ENCODE measurements at places on chromosomes 4 and X.

GRCh38 chr4:81951891-81952455 lies 421.8 kb downstream of the HNRNPD start:
- DNase-seq: no peak

DNA sequence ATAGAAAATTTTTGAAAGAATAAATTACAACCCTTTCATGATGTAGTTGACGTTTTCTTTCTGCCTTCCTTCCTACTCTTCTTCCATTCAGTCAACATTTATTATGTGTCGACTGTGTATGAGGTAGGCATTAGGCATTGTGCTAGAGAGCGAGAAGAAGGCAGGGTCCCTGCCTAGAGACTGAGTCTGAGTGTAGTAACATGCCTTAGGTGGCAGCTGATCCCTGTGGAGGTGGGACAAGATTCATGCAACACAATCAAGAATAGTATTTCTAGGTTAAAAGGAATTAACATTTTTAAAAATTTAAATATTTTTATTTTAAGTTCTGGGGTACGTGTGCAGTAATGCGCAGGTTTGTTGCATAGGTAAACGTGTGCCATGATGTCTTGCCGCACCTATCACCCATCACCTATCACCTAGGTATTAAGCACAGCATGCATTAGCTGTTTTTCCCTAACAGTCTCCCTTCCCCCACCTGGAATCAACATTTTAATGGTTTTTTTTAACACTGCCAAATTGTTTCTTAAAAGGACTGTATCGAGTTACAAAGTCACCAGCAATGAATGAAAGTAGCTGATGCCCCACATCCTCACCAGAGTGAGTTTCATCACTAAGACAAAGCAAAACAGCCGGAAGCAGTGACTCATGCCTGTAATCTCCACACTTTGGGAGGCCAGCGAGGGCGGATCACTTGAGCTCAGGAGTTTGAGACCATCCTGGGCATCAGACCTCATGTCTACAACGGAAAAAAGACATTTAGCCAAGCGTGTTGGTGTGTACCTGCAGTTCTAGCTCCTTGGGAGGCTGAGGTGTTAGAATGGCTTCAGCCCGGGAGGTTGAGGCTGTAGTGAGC lies 84.0 kb downstream of the WWC2 start:
- no peak for DNase-seq

- DNase-seq: no peak
Measured at GRCh38 chrX:125108921-125109320, 210.8 kb upstream of the TEX13C start.

DNA sequence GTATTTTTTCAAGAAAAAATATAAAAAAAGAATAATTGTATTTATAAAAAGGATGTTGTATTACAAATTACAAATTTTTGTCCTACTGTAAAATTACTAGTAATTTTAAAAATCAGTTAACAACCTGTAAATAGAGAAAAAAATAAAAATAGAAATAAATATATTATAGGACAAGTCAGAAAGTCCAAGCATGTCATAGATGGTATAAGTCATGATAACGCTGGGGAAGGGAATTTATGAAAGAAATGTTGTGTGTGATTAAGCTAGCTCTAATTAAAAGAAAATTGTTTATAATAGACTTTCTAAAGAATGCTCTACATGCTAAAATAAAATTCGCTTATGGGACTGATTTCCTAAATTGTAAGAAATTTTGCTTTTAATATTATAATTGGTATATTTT lies 2329.9 kb downstream of the ARAP2 start:
- DNase-seq: no peak

GRCh38 chr4:8365951-8366350 lies 74.6 kb downstream of the ACOX3 start:
- DNase-seq: no peak

DNA sequence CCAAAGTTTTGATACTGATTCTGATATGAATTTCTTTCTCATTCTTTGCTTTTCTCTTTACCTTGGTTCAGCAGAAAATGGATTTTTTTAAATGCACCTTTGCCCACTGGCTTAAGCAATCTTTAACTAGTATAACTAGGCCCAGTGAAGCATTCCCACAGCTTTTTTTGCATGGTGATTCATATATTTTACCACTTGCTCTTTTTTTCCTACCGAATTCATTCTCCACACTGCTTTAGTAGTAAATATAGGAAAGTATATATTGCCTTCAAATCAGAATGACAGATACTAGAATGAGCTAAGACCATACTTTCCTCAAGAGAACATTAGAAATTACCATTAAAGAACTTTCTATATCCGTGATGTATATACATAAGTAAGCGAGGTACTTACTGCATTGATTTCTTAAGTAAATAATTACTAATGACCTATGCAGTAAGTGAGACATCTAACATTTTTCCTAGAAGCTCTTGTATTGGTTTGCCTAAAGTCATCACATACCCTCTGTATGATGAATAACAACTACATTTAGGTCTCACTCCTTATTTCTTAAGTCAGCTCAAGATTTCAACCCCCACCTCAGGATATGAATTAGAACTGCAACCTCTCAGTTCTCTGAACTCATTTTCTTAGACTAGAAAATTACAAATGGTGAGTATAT lies 44.2 kb downstream of the SLC4A4 start:
- DNase-seq: no peak

DNA sequence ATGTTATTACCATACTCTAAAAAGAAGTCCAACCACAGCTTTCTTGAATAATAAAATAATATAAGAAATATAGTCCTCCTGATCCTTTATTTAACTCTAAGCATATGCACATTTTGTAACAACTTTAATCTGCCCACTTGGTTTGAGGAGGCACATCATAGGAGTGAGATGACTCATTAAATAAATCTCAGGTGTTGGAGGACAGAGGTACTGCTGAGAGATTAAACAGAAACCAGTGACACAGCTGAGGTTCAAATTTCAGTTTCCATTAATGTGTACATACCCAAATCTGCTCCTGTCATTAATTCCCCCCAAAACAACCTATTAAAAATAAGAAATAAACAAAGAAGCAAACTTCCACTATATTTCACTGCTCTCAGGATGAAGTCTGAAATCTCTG lies 211.0 kb downstream of the KCTD8 start:
- DNase-seq: no peak

DNA sequence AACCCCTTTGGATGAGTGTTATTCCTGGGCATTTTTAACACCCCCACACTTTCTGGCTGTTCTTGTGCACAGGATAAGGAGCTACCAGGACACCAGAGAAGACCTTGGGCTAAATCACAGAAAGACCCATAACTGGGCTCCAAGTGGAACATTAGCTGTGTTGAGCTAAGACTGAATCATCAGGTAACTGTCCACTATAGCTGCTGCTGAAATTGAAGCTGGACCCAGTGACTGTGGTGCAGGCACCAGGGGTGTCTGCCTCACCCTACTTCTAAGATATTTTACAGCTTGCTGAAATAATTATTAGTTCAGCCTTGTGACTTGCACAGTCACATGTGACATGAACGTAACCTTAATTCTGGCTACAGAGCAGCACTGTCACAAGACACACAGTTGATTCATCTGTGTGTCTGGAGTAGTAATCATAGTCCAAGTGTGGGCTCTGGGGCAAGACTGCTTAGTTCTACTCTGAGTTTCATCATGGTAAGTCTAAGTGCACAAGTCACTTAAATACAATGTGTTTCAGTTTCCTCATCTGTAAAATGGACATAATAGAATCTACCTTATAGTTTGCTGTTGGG lies 127.4 kb downstream of the SLC39A8 start:
- no peak for DNase-seq

DNA sequence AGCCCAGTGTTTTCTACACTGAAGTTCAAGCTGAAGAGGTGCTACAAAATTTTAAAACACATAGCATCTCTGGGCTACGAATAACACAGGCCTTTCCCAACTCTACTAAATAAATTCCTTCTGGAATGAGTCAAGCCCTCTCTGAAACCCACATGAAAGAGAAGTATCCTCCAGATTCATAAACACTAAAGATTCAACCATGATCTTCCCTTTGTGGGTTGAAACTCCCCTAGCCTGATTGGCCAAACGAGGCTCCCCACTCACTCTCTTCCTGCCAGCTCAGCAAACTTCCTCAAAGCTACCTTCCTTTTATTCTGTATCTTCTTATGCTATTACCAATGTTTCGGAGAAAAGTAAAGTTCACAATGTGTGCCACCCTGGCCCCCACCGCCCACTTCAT lies 95.4 kb downstream of the NKX6-1 start:
- DNase-seq: no peak

Measured in CMK (cell line).